Posterior cingulate gyrus (tissue), 11 donors: ENCODE measurements at places on chromosomes 4 and X.

DNA sequence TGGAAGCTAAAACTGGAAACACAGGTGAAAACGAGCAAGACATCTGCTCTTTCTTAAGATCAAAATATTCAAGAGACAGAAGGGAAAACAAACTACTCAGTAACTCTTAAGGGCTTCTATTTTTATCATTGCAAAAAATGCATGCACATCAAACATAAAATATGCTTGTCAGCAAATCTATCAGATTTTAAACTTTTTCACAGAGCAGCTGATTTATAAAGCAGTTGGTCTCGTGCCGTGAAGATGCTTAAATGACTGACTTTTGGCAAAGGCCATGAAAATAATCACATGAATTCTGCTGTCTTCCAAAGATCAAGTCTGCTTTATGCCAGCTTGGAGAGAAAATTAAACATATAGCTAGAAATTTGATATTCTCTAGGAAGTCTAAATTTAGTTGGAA is 482.1 kb upstream of the HS3ST1 start:
- no peak for DNase-seq

- DNase-seq = no peak
These were observed 55.8 kb downstream of the HHIP start for GRCh38 chr4:144701683-144702233.

DNA sequence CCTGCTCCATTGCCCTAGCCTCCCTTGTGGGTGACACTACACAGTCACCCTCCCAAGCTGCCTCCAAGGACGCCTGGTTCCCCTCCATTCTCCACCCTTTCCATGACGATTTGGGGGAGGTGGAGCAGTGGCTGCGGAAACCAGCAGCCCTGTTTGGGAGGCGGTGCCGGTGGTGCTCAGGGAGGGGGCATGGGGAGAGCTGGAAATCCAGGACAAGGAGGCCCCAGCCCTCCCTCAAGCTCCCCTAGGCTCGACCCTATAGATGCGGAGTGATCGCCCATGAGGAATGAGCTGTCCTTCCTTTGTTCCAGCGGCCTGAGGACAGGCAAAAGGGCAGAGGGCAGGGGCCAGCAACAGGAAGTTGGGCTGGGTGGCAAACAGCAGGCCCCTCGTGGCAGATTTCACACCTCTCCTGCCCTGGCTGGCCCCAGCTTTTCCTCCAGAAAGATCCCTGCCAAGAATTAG is 3.6 kb upstream of the RENBP start:
- no peak for DNase-seq

- DNase-seq = no peak
These were observed 175.8 kb upstream of the NPY2R start for GRCh38 chr4:155032521-155033229.

DNA sequence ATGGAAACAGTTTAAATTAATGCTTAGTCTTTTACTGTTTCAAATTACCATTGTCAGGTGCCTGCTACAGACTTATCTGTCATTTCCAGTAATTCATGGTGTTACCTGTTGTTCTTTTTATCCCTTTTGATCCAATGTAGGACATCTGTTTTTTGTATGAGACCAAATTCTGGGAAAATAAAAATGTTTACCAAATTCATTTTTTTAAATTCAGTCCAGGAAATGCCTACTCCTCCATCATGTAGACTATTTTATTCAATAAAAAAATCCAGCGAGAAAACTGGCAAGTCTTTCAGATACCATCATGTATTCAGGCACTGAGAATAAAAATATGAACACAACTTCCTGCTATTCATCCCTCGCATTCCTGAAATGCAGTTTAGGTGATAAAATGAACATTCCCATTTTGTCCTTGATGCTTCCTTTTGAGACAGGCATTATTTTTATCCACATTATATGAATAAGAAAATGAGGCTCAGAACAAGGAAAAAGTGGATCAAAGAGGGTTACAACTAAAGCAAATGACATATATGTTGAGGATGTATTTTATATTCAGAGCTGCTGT is 584.2 kb downstream of the SPRY1 start:
- DNase-seq = no peak

DNA sequence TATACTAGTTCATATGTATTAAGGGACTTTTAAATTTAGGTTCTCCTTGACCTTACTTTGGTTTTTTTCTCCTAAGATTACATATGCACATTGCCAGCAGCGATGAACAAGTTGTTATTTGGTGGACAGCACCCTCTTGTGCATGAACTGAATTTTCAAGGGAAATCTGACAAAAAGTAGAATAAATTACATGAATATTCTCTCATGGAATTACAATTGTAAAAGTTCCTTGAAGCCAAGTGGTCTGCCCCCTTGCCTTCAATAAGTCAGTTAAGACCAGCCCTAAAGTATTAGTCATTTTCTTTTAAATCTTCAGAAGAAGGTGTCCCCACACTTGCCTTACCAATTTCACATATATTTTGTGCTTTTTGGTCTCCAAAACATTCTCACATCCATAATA is 30.7 kb upstream of the SMARCA5 start:
- no peak for DNase-seq

GRCh38 chr4:186021461-186022167 is 47.3 kb upstream of the TLR3 start:
- peak; percentile 36 for DNase-seq

- DNase-seq = no peak
These were observed 37.2 kb downstream of the FHIP1A start for GRCh38 chr4:151446208-151446607.

DNA sequence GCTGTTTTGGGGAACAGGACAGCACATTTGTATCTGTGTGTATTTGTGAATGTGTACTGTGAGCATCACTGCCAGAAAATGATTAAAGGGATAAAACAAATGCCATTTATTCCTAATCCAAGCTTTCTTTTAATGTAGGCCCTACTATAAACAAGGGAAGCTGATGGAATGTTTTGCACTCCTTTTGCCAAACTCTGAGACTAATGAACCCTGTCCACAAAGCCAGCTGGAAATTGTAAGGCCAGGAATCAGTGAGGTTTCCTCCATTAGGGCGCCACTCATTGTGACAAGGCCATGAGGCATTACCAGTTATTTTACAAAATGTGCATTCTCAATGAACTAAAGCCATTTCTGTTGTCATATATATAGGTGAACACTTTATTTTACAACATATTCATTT is 163.0 kb upstream of the NAP1L5 start:
- DNase-seq = no peak

DNA sequence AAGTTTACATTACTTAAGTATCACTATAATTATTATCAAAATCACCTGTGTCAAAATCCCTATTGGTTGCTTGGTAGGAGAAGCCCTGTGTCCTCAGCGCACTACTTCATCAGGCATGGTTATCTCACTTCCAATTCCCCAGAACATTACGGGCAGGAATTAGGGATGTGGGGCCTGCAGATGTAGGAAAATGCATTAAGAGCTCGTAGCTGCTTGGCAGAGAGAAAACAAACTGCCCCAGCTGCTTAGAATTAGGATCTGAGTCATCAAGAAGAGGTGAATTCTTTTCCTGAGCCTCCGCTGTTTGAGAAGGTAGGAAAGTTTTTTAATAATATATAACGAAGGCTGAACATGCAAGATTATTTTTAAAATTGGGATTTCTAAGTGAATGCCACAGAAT is 31.1 kb upstream of the CLNK start:
- no peak for DNase-seq

GRCh38 chr4:13700021-13700857 is 72.7 kb upstream of the BOD1L1 start:
- DNase-seq = no peak

GRCh38 chr4:145012841-145013240 is 85.2 kb downstream of the ANAPC10 start:
- DNase-seq = no peak

DNA sequence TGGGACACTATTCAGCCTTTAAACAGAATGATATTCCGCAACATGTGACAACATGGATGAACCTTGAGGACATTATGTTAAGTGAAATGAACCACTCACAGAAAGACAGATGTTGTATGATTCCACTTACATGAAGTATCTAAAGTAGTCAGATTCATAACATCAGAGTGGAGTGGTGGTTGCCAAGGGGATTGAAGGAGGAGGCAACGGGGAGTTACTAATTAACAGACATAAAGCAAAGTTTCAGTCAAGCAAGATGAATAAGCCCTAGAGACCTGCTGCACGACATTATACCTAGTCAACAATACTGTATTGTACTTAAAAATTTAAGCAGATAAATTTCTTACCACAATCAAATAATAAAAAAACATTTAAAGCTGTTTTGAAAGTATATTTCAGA is 105.0 kb upstream of the NR0B1 start:
- no peak for DNase-seq

- no peak for DNase-seq
These were observed 155.8 kb upstream of the IGFBP7 start for GRCh38 chr4:57265831-57266582.

DNA sequence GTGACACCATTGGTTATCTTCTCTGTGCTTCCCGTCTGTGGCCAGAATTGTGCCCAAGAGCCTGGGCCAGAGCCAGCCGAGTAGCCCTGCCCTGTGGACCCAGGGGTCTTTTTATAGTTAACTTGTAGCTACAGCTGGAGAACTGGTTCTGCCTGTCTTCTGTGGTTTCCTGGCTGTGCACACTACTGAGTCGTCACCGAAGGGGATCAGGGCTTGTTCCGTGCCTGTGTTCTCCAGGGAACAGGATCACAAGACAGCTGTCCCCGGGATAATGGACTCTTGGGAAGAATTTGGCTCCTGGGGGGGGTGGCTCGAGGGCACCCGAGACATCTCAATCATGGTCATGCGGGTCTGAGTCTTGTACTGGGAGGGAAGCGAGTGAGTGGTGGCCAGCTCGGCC is 22.1 kb upstream of the OPN1LW start:
- DNase-seq = no peak

DNA sequence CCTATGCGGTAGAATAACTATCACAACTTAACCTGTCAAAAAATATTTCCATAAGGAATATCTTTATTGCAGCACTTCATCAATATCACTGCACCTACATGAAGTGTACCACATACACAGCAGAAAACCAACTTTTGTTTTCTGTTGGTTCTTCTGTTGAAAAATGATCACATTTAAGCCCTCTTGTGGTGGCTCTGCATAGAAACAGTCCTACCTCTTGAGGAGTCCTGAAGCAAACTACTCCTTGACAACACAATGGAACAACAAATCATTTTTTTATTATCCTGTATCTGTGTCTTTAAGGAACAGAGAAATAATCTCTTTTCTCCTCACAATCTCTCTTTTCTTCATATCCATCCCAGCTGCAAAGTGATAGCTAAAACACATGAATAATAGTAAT is 39.8 kb upstream of the ATOH1 start:
- DNase-seq = no peak

GRCh38 chr4:128633067-128633466 is 176.4 kb upstream of the JADE1 start:
- DNase-seq = no peak

GRCh38 chr4:133972586-133972985 is 229.0 kb downstream of the PABPC4L start:
- DNase-seq = no peak

- no peak for DNase-seq
These were observed 220.3 kb downstream of the RELL1 start for GRCh38 chr4:37465845-37466244.

GRCh38 chrX:48695925-48696300 is 621 bp upstream of the SUV39H1 start:
- no peak for DNase-seq

DNA sequence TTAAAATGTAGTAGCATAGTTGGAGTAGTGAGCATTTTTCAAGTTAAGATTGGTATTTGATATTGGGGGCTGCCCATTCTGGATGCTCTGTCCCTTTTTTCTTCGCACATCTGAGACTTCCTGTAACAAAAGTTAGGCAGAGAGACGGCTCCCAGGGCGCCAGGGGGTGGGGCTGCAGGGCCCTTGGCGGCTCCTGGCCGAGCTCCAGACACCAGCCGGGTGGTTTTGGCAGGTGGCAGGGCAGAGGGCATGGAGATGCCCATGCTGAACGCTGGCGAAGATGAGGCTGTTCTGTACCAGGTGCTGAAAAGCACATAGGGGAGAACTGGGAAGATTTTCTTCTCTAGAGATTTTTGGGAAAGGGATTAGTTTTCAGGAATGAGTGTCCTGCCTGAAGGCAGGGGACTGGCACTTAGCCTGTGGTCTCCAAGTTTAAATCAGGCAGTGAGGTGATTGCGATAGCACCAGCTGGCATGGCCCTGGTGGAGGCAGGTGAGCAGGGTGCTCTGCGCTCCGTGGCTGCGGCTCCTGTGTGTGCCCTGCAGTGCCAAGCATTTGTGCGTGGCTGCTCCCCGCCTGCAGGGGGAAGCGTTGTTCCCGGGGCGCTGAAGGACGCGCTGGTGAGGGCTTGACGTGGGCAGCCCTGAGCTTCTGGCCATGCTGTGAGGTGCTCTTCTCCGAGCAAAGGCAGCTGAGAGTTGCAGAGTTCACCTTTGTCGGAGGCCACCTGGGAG is 23.6 kb upstream of the HGFAC start:
- DNase-seq = peak; percentile 58

DNA sequence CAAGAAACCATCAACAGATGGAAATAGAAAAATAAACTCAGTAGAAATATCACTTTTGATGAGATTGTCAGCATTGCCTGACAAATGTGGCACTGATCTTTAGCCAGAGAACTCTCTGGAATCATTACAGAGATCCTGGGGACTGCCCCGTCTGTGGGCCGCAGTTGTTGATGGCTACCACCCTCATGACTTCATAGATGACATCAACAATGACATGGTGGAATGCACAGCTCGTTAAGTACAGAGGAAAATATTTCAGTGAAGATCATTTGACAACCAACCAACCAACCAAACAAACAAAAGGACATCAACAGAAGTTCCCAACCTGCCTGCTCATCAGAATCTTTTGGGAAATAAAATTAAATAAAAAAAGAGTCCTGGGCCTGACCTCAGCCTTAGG is 132.6 kb downstream of the UCHL1 start:
- no peak for DNase-seq

DNA sequence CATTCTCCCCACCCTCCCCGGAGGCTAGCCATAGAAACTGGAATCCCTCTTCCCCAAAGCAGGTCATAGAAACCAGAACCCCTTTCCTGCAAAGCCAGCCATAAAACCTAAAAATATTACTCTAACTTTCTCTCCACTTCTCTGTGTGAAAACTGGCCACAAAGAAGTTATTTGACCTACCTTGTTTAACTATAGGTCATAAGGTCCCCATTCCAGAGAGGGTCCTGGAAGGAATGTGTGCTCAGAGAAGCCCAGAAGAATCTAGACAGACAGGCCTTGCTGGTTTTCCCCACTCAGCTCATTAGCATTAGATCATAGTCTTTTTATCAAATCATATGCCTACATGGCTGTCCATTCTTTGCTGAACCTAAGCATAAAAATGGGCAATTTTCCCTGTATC is 52.8 kb upstream of the TEX13A start:
- no peak for DNase-seq

GRCh38 chrX:130728208-130728607 is 174.8 kb downstream of the ENOX2 start:
- no peak for DNase-seq

DNA sequence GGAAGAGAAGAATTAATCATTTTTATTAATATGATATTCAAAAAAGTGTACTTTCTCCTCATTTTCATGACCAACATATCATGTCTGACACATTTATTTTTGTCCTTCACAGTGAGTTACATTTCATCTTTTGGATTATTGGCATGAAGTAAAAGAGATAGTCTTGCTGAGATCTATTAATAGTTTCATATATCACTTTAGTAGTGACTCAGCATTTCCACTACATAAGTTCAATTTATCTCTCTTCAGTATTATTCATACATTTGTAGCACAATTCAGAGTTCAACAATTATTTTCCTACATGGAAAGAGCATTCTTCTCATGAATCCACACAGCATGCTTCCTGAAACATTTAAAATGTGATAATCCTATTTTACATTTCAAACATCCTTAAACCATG is 1461.1 kb downstream of the TECRL start:
- DNase-seq = no peak

GRCh38 chr4:94665500-94666404 is 92.0 kb upstream of the BMPR1B start:
- no peak for DNase-seq
